Mesenteric fat pad (tissue), 1 donor: ENCODE measurements at places on chromosomes 11 and 22.

DNA sequence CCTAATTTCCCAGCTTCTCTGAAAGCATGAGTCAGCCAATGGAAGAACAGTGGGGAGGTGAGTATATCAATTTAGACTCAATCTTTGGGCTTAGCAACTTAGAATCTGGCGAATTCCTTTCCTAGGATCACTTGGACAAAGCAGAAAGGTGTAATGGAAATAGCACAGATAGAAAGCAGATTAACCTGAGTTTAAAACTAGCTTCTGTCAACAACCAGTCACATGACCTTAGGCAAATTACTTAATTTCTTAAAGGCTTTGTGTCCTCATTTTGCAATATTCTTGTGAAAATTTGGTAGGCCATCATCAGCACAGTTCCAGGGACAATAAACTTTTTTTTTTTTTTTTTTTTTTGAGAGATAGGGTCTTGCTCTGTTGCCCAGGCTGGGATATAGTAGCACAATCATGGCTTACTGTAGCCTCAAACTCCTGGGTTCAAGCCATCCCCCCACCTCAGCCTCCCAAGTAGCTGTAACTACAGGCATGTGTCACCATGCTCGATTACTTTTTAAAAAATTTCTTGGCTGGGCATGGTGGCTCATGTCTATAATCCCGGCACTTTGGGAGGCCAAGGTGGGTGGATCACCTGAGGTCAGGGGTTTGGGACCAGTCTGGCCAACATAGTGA lies 40.8 kb upstream of the PCF11 start:
- no peak for DNase-seq

GRCh38 chr11:96373826-96374225 lies 15.9 kb downstream of the CCDC82 start:
- no peak for DNase-seq

GRCh38 chr22:46640293-46641055 lies 20.3 kb downstream of the GRAMD4 start:
- no peak for DNase-seq

- DNase-seq: no peak
Observed at GRCh38 chr22:39433476-39434242, 23.2 kb upstream of the MGAT3 start.

GRCh38 chr11:12174128-12174476 lies 63.7 kb downstream of the MICAL2 start:
- DNase-seq: no peak

GRCh38 chr22:36227806-36228205 lies 11.5 kb downstream of the APOL2 start:
- DNase-seq: no peak

GRCh38 chr22:40182231-40182835 lies 4.6 kb downstream of the TNRC6B start:
- no peak for DNase-seq

- DNase-seq: peak; percentile 83
Observed at GRCh38 chr22:39179841-39180335, 27.4 kb upstream of the CBX7 start.

GRCh38 chr11:34191578-34191977 lies 86.1 kb downstream of the NAT10 start:
- no peak for DNase-seq

- no peak for DNase-seq
Observed at GRCh38 chr11:106327134-106327533, 249.7 kb downstream of the AASDHPPT start.

DNA sequence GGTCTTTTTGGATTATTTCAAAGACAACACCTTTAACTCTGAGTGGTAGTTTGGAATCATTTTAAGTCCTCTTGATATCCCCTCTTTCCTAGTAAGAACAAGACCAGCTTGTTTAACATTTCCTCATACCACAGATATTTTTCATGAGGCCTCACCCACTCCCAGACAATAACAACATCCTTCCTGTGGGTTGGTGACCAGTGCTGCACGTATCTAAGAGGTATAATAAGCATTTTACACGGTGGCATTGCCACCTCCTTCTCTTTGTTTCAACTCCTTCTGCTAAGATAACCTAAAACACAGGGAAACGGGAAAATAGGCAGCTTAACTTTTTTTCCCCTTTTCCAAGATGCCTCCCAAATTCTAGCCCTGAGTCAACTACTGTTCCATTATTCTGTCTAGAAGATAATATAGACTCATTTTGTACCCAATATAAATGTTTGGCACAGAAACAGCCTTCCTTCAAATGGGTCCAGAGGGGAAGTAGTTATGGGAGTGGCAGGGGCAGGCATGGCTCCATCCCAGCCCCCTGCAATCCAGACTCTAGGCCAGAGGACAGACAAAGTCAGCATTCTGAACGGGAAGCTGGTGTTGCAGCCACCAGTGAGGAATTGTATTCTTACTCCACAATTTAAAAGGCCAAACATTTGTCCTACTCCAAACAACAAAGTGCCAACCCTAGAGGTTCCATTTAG lies 28.5 kb downstream of the MAML2 start:
- DNase-seq: no peak

DNA sequence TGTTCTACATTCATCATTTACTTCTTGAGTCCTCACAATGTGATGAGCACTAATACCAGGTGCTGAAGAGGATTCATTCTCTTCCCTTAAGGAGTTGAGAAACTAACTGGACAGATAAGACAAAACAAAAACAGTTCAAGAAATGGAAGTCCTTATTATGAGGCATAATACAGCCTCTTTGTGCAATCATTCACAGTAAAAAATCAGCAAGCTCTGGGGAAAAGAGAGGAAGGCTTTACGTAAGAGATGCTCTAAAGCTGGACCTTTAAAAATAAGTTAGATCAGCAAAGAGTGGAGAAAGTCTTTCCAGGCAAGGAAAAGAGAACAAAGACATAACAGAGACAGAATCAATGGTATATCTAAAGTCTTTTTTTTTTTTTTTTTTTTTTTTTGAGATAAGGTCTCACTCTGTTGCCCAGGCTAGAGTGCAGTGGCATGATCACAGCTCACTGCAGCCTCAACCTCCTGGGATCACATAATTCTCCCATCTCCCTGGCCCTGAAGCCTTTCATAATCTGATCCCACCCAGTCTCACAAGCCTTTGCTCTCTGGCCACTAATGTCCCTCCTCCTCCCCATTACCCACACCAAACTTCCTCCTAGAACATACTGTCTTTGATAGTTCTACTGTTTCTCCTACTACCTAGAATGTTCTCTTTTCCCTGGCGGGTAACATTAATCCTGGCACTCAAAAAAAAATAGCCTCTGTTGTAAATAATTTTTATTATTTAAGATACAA lies 40.9 kb downstream of the MRTFA start:
- no peak for DNase-seq

- no peak for DNase-seq
Observed at GRCh38 chr11:119315131-119316015, 1.6 kb downstream of the MCAM start.

DNA sequence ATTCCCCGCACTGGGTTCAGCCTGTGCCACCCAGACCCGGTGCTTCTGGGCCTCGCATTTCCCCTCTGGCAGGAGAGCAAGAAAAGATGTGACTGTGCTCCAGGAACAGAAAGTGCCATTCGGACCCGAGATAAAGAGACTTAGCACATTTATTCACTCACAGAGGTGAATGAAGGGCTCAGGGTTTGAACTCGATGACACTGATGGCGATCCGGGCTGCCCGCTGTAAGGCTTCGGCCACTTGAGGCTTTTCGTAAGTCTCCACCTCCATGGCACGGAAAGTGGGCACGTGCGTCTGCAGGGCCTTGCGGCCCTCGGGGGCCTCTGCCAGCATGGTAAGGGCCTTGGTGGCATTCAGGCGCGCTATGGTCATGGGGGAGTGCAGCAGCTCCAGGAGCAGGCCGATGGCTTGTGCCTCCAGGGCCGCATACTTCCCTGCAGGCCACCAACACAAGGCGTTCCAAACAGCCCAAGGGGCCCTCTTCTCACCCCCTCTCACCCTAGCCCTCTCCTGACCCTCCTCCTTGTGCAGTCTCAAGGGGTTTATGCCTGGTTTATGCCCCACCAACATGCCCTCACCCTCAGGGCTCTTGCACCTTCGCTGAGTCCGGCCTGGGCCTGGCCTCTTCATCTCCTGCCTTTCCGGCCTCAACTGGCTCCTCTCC lies 10.9 kb upstream of the GNAZ start:
- peak; percentile 72 for DNase-seq

DNA sequence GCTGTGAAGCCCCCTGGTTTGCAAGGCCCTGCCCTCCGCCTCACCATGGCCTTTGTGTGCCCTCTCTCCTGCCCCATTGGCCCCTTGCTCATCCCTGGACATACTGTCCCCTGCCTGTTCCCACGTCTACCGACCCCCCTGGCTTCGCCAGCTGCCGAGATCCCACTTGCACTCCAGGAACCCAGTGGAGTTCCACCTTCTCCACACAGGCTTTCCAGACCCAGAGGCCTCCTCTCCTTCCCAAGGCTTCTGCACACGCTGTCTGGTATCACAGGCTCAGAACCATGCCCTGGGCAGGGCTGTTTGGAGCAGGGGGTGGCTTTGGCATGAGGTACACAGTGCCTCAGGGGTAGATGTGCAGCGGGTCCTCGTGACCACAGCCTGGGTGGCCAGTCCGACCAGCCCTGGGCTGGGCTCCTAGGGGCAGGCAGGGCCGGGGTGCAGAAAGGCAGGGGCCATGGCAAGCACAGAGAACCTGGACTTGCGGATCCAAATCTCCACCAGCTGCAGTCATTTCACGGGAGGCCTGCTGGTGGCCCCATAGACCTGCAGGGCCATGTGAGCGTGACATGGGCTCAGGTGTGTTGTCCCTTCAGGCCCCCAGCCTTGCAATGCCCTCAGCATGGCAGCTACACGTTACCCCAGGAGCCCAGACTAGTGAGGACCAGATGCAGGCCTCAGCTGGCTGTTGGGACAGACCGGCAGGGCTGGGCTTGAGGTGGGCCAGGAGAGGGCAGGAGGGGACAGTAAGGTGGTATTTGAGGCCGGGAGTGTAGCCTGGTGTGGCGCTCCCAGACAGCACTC lies 9.5 kb downstream of the GRK2 start:
- DNase-seq: no peak

GRCh38 chr22:33438273-33438672 lies 380.1 kb upstream of the SYN3 start:
- no peak for DNase-seq

GRCh38 chr11:109015283-109015682 lies 350.4 kb downstream of the DDX10 start:
- DNase-seq: no peak

- DNase-seq: no peak
Observed at GRCh38 chr22:44638971-44639760, 62.8 kb upstream of the PRR5 start.

- DNase-seq: no peak
Observed at GRCh38 chr11:110032957-110033570, 60.1 kb upstream of the ZC3H12C start.

DNA sequence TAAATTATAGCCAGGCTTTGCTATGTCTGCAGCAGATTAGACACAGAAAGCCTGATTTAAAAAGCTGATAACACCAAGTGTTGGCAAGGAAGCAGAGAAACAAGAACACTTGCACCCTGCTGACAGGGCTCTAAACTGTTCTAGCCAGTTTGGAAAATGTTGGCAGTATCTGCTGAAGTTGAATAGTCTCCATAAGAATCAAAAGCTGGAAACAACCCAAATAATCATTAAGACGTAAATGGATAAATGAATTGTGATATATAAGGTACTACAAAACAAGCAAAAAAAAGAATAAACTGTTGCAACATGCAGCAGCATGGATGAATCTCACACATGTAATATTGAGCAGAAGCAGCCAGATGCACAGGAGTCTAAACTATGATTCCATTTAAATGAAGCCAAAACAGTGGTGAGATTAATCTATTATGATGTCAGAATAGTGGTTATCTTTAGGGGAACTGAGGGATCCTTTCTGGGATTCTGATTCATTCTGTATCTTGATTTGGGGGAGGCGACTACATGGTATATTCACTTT lies 40.4 kb upstream of the ADORA2A start:
- DNase-seq: no peak

GRCh38 chr22:27110665-27111451 lies 453.5 kb downstream of the MIAT start:
- no peak for DNase-seq

GRCh38 chr11:46912526-46913150 lies 5.7 kb downstream of the LRP4 start:
- DNase-seq: no peak
